Uterus (tissue), 4 donors: ENCODE measurements at places on chromosomes 4 and X. TPM values are rescaled to one million over a fixed set of nuclear protein-coding genes. Genes with fewer than 3 reads are reported as not detected.

DNA sequence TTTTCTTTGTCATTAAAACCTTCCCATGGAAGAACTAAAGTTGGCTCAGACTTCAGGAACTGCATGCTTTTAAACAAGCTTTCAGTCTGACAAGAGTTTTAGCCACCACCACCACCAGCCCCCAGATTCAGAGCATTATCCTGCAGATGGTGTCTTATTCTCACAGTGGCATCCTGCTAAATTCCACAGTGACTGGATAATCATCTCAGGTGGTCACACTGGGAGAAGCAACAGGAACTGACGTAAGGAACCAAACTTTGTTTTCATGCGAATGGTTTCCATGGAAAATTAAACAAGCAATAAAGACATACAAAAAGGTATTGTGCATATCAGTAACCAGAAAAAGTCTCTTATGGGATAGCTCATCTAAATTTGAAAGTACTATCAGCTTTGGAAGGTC, 370.7 kb downstream of the FBXW7 start:
- no peak overlapping the region for H3K4me3 ChIP-seq
- no peaks in the 10 kb centered on the region for H3K4me1 ChIP-seq
- H3K27me3 ChIP-seq: no peaks in the 10 kb centered on the region
- no peak for DNase-seq
- no peak overlapping the region for H3K27ac ChIP-seq
- no peaks in the 10 kb centered on the region for H3K36me3 ChIP-seq

- H3K4me3 ChIP-seq: peak within 1 kb of the TSS; percentile 63
- H3K36me3 ChIP-seq: no peaks in the 10 kb centered on the region
- DNase-seq: no peak
- no peaks in the 10 kb centered on the region for H3K4me1 ChIP-seq
These were observed at the start of gene MSL3 for GRCh38 chrX:11757719-11758399. Gene MSL3, plus strand, starts transcription at chrX:11758237. Its CDS starts 27 bp downstream, at chrX:11758264.

NR0B1 gene
- total RNA-seq: not detected

GRCh38 chrX:9473708-9474107, 8.8 kb downstream of the TBL1X start:
- no peak overlapping the region for H3K4me3 ChIP-seq
- no peaks in the 10 kb centered on the region for H3K27me3 ChIP-seq
- no peak overlapping the region for H3K27ac ChIP-seq
- H3K36me3 ChIP-seq: no peaks in the 10 kb centered on the region
- no peaks in the 10 kb centered on the region for H3K4me1 ChIP-seq

DNA sequence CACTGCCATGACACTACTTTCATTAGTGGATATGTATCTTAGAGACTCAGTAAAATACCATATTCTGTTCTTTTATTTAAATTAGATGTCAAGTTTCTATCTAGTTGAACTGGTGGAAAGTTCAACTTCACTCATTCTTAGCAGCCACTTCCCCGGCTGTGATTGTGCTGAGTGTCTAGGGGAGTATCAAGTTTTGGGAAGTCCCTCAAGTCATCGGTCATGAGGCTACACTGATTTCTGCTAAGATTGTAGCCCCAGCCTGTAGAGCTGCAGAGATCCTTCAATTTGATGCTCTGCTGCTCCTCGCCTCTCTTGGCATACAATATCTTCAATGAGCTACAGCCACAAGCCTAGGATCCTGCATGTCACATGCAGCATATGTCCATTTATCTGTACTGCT, 53.9 kb downstream of the DMP1 start:
- H3K4me1 ChIP-seq: no peaks in the 10 kb centered on the region
- DNase-seq: no peak
- H3K27me3 ChIP-seq: no peaks in the 10 kb centered on the region
- no peaks in the 10 kb centered on the region for H3K36me3 ChIP-seq

DNA sequence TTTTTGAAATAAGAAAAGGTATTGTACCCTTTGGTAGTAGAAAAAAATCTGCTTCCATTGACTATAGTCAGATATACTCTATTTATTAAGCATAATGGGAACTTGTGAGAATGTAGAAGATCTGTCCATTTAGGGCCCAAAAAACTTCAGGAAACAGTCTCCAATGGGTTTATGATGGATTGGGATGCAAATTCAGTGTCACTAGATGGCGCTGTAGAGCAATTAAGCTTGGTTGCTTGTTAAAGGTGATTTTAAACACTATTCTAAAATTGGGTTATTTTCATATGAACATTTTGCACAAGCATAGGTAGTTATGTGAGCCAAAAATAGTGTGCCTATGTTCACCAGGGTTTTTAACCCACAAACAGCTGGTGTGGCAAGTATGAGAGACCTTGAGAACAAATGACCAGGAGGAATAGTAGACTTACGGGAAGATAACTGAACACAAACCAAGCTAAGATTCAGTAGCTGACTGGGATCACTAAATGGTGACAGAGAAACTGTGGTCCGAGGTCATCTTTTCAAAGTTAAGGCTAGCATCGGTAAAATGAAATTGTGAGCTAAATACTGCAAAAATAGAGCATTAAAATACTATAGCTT, 80.3 kb upstream of the LSM6 start:
- H3K4me3 ChIP-seq: no peak overlapping the region
- DNase-seq: no peak
- no peak overlapping the region for H3K27ac ChIP-seq
- H3K27me3 ChIP-seq: no peaks in the 10 kb centered on the region

- no peaks in the 10 kb centered on the region for H3K36me3 ChIP-seq
- no peak for DNase-seq
These were observed 39.2 kb upstream of the C4orf54 start for GRCh38 chr4:99696801-99697200.

DNA sequence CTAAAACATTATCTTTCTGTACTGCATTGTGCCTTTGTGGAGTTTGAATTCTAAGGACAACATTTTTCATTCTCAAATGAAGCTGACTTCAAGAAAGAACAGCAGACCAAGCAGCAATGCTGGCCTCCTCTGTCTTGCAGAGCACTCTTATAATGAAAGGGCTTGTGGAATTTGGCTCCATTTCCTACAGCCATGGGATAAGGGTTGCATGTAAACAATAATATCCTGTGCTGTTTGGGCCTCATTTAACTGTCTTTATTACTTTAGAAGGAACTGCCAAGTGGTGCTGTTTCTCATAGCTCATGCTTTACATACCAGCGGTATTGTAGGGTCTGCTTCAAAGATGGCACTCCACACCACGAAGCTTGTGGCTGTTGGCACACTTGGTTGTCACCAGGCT, 111.4 kb upstream of the EOLA2 start:
- H3K4me3 ChIP-seq: no peak overlapping the region
- H3K27me3 ChIP-seq: no peaks in the 10 kb centered on the region
- no peak for DNase-seq

PPAT gene
- total RNA-seq: 29.0 TPM

DNA sequence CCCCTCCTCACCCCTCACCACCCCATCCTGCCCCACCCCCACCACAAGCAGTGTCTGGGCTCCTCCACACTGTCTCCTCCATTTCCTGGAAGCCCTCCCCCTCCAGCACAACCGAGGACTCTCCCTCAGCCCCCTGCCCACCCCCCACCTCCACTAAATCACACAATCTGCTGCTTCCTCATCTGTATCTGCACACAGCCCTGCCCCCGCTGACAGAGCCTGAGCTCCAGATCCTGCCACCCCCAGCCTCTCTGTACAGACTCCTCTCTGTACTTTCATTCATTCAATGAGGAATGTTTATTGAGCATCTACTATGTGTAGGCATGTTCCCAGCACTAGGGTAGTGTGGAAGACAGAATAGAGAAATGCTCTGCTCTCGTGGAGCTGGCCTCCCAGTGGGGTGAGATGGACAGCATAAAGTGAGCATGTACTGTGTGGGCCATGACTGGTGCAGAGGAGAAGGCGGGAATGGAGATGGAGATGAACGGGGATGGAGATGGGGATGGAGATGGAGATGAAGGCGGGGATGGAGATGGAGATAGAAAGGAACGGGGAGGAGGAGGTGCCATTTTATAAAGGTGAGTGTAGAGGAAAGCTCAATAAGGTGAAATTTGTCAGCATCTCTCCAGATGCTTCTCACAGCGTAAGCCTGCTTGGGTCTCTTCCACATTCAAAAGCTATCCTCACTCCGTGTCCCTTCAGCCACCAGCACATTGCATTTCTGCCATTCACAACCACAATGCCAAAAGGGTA, 2.5 kb upstream of the PPP2R2C start:
- no peaks in the 10 kb centered on the region for H3K4me1 ChIP-seq
- H3K4me3 ChIP-seq: no peak overlapping the region

MAGEA8 gene
- not detected for total RNA-seq

DNA sequence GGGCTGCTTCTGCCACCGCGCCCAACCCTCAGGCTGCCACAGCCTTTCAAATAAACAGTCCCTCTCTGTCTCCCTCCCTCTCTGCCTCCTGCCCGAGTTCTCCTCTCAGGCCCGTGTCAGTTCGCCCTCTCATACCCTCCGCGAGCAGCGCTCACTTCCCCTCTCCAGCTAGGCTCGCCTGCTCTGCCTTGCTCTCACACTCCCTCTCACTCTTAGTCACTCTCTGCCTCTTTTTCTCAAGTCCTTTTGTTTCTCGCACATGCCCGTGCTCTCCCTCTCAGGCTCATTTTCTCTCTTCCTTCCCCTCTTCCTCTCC, 3.2 kb downstream of the EFNB1 start:
- peak; percentile 51 for DNase-seq
- peak overlapping the region; percentile 59 for H3K4me3 ChIP-seq
- H3K27me3 ChIP-seq: no peaks in the 10 kb centered on the region
- peak overlapping the region; percentile 82 for H3K27ac ChIP-seq
- H3K4me1 ChIP-seq: no peaks in the 10 kb centered on the region
- no peaks in the 10 kb centered on the region for H3K36me3 ChIP-seq

DNA sequence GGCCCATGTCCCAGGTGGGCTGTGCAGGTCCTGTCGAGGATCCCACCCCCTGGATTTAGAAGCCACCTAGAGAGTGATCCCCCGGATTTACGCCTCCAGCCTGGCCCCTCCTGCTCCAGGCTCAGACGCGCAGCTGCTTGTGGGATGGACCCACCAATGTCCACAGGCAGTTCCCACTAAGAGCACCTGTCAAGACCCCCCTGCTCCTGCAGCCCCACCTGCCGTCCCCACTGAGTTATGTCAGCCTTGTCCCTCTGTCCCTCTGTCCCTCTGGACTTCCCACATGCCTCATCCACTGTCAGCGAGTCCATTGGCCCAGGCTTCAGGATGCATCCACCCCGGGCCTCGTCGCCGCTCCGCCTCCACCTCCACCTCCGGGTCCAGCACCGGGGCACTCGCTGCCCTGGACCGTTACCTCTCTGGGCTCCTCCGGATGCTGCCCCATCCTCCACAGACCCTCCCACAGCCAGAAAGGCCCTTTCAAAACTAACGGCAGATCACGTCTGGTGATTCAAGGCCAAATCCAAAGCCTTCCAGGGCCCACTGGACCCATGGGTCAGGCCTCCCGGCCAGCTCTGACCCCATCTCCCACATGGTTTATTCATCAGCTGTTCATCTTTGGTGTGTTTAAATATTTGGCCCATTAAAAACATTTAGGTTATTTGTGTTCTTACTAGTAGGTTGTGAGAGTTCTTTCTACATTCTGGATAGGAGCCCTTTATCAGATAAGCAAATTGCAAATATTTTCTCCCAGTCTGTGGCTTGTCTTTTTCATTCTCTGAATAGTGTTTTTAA, 28.3 kb downstream of the HTRA3 start:
- no peak overlapping the region for H3K27ac ChIP-seq
- no peaks in the 10 kb centered on the region for H3K36me3 ChIP-seq
- H3K27me3 ChIP-seq: no peaks in the 10 kb centered on the region

MSANTD1 gene
- not detected for total RNA-seq

CC2D2A gene
- 16.8 TPM for total RNA-seq

MAGEE2 gene
- total RNA-seq: not detected

TMEM154 gene
- total RNA-seq: 1.3 TPM

PCSK1N gene
- not detected for total RNA-seq

NPY1R gene
- total RNA-seq: 5.9 TPM

COX18 gene
- 33.5 TPM for total RNA-seq

APLN gene
- 1.3 TPM for total RNA-seq

ENPP6 gene
- not detected for total RNA-seq

- no peak overlapping the region for H3K27ac ChIP-seq
- DNase-seq: no peak
- H3K36me3 ChIP-seq: no peaks in the 10 kb centered on the region
- no peaks in the 10 kb centered on the region for H3K27me3 ChIP-seq
- H3K4me3 ChIP-seq: no peak overlapping the region
These were observed 273.2 kb downstream of the IL15 start for GRCh38 chr4:141909541-141909940.

SSX3 gene
- not detected for total RNA-seq

- DNase-seq: no peak
- no peak overlapping the region for H3K4me3 ChIP-seq
- H3K4me1 ChIP-seq: no peaks in the 10 kb centered on the region
- no peak overlapping the region for H3K27ac ChIP-seq
These were observed 4.6 kb downstream of the EFNB1 start for GRCh38 chrX:68833448-68833805.

DNA sequence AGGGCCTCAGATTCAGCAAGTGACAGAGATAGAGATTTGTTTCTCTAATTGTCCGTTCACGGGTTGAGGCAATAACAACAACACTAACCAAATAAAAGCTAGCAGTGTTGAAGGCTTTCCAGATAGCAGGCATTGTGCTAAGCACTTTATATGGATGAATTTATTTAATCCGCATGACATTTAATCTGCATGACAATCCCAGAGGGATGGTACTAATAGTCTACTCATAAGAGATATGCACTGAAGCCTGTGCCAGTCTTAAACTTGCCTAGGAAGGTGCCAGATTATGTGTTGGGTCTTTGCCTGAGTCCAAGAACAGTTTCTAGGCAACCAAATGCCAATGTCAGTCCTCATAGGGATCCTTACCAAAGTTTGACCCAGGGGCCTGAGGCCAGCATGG, 37.7 kb upstream of the FAT1 start:
- H3K36me3 ChIP-seq: no peaks in the 10 kb centered on the region
- no peak overlapping the region for H3K27ac ChIP-seq
- no peak for DNase-seq
- no peaks in the 10 kb centered on the region for H3K27me3 ChIP-seq
- no peak overlapping the region for H3K4me3 ChIP-seq

GRCh38 chrX:153703036-153703370, 15.3 kb downstream of the SLC6A8 start:
- DNase-seq: peak; percentile 53
- no peaks in the 10 kb centered on the region for H3K27me3 ChIP-seq
- peaks cover 3% of the 10 kb centered on the region for H3K4me1 ChIP-seq
- H3K36me3 ChIP-seq: no peaks in the 10 kb centered on the region
- no peak overlapping the region for H3K27ac ChIP-seq

GRCh38 chr4:6674500-6675149, 19.1 kb upstream of the S100P start:
- H3K27ac ChIP-seq: peak overlapping the region; percentile 85
- no peak for DNase-seq
- no peaks in the 10 kb centered on the region for H3K36me3 ChIP-seq
- peaks cover 13% of the 10 kb centered on the region for H3K4me1 ChIP-seq
- H3K27me3 ChIP-seq: no peaks in the 10 kb centered on the region

TKTL2 gene
- not detected for total RNA-seq

DNA sequence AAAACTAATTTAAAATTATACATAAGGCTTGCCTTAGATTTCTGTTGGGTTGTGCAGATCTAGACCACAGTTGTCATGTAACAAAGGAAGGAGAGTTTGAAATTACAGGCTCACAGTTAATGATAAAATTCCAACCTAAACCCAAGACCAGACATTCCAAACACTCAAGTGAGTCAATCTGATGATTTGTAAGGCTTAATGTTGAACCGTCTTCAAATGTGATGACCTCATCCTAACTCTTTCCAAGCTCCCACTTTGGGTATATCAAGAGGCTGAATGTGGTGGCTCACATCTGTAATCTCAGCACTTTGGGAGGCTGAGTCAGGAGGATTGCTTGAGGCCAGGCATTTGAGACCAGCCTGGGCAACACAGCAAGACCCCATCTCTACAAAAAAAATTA, 149.2 kb downstream of the TBL1X start:
- no peak overlapping the region for H3K4me3 ChIP-seq
- H3K27ac ChIP-seq: no peak overlapping the region
- H3K27me3 ChIP-seq: no peaks in the 10 kb centered on the region
